ENCODE measurements at places on chromosomes 12 and 14.

- DNase-seq, result no peak
Observed at GRCh38 chr14:63603749-63604277, 37.9 kb downstream of the WDR89 start.

DNA sequence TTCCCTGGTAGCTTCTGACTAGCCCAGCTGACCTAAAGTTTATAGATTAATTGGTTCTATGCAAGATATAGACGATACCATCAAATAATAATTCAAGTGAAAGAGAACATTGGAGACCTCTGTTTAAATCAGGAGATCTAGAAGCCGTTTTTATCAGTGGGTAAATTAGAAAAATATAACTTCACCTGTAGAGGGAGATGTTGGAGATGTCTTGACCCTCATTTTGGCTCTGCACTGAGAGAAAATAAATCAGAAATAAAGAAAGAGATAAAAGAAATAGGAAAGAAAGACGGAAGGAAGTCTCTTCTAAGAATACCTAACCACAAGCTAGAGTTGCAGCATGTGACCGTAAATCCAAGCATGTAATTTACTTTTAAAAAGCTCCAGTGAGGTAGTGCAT, 684.5 kb downstream of the C12orf50 start:
- no peak for DNase-seq

DNA sequence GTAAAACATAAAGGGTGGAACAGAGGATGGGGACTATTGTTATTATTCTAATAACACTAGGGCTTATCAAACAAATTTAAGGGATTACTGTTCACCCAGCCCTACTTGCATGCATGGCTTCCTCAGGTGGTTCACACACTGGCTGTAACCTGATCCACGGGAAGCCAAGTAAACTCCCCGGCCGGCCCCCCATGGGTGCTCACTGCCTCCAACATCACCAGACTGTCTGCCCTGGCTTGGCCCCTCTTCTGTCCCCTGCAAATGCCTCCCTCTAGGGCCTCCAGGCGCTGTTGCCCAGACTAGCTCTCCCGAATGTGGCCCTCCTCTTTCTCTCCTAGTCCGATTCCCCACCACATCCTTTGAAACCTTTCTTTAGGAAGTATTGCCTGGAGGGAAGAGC, 18.6 kb downstream of the FAIM2 start:
- no peak for DNase-seq

GRCh38 chr14:97107080-97107479, 309.9 kb downstream of the VRK1 start:
- DNase-seq, result no peak

DNA sequence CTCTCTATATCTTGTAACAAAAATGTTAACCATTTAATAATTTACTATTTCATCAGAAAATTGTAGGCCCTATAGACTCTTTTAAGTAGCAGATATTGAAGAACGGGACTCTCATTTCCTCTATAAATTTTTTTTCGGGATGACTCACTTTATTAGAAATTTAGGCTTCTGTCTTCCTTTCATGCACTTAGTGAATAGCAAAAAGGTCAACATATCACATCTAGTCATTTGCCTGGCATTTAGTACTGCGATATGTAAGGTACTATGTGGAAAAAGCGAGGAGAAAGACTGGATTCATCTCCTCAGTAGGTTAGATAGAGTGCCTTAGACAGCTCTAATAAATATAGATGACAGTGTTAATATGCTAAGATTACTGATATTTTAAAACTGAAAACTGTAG, 166.3 kb upstream of the PTPRQ start:
- no peak for DNase-seq

- no peak for DNase-seq
Observed at GRCh38 chr12:1083889-1084262, 92.9 kb downstream of the ERC1 start.

DNA sequence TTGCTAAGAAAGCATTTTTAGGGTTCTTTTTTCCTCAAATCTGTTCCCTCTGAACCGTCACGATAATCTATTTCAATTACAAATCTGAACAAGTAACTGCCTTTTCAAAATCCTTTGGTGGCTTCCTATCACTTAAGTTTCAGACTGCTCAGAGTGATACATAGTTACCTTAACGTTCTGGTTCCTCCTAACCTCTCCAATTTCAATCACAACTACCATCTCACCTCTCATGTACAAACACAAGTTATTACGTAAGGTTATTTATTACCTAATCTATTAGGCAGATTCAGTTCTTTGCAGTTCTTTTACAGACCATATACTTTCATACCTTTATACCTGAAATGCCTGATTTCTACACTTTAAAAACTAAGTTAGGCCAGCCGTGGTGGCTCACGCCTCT, 12.1 kb downstream of the RNF212B start:
- DNase-seq, result no peak

DNA sequence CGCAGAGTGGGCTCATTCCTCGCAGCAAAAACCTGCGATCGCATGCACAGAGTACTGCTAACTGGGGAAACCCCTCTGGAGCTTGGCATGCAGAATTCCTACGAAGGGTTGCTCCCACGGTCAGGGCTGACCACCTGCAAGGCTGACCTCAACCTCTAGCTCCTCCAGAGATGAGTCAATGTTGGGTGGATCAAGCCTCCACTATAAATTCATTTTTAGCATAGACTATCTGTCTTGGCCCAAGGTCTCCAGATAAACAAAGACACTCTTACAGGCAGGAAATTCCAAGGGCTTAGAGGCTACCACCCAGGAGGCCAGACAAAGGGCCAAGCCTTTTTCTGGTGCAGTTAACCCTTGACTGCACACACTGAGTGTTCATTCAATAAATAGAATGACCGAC, 296.5 kb downstream of the TMEM132D start:
- no peak for DNase-seq

- DNase-seq, result no peak
Observed at GRCh38 chr14:32142341-32142740, 59.5 kb upstream of the RNU6-7 start.

- no peak for DNase-seq
Observed at GRCh38 chr12:64730588-64730969, 28.6 kb downstream of the GNS start.

GRCh38 chr12:105084251-105085250, at the start of gene ALDH1L2:
Gene ALDH1L2 (minus strand): TSS chr12:105084458. CDS start chr12:105084436, 22 bp downstream.
- peak; percentile 5 for DNase-seq

DNA sequence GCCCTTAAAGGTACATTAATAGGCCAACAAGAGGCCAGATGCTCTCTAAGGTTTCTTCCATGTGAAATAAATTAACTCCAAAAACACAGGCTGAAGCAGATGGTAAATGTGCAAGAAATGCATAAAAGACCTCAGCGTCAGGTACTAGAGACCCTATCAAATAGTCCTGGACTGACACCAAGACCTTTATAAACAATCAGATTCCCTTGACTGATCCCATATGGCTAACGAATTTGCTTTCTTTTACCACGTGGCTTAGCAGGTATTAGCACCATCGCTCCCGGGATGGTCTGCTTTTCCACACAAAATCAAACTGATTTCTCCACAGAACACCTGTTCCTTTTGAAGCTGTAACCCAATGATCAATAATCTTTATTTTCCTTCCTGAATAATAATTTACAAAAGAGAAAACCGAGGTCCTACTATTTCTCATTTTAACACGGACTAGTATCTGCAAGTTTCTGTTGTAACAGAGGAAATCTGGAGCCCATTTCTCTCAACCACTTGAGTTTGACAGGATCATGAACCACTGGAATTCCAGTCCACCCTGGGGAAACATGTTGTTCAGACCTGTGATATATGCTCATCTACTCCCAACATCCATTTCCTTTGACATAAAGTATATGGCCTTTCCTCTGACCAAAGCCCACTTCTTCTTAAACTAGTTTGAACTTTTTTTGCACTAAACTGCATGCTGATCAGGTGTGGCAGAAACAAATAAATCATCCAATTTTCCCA, 48.2 kb upstream of the DAAM1 start:
- no peak for DNase-seq

DNA sequence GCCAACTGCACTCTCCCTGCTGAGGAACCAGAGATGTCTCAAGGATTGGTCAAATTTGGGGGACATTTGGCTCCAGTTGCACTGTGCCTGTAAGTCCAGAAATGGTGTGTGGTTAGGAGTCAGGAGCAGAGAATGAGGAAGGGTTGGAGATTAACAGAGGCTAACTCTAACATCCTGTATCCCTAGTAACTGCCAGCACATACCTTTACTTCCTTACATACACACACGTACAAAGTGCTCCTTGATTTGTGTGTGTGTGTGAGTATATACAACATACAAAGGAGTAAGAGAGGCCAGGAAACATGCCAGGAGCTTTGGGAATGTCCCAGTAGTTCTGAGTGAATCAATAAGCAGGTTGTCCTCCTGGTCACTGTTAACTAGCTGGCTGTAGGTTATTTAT, 39.8 kb upstream of the NRXN3 start:
- no peak for DNase-seq

GRCh38 chr12:27585739-27586265, 61.8 kb downstream of the PPFIBP1 start:
- DNase-seq, result no peak

- DNase-seq, result no peak
Observed at GRCh38 chr12:40375076-40375475, 150.3 kb downstream of the LRRK2 start.

DNA sequence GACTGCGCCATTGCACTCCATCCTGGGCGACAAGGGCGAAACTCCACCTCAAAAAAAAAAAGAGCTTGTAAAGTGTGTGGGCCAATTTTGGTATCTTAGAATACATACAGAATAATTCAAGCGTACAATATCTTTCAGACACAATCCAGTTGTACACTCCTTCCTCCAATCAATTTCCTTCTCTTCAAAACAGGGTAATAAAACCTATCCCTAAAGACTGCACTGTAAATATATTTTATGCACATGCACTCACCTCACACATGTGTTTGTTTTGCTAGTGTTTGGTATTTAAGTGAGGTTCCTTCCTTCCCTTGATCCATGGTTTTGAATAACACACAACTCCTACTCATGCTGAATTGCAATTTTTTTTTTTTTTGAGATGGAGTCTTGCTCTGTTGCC, 125.9 kb downstream of the PRICKLE1 start:
- no peak for DNase-seq

DNA sequence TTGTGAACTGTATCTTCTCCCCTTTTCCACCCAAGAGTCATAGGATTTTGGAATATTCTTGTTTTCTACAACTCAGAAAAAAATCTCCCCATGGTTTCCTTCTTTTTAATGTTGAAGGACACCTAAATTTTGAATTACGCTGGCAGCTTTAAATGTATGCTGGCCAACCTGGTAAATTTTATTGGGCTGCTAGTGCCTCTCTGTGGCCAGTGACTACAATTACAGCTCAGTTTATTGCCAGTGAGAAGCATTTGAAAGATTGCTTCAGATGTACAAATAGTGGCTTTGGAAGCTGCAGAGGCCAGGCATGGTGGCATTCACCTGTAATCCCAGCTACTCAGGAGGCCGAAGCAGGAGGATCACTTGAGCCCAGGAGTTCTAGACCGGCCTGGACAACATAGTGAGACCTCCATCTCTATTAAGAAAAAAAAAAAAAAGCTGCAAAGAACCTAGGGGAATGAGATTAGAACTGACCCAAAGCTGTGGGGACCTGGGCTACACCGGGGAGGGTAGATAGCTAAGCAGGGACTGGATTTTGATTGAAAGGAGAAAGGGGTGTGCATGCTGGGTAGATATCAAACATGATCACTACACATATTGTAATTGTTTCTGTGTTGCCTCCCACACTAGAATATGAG, 7.6 kb upstream of the RAB21 start:
- peak; percentile 30 for DNase-seq

- no peak for DNase-seq
Observed at GRCh38 chr14:96790186-96790585, 7.0 kb upstream of the VRK1 start.

DNA sequence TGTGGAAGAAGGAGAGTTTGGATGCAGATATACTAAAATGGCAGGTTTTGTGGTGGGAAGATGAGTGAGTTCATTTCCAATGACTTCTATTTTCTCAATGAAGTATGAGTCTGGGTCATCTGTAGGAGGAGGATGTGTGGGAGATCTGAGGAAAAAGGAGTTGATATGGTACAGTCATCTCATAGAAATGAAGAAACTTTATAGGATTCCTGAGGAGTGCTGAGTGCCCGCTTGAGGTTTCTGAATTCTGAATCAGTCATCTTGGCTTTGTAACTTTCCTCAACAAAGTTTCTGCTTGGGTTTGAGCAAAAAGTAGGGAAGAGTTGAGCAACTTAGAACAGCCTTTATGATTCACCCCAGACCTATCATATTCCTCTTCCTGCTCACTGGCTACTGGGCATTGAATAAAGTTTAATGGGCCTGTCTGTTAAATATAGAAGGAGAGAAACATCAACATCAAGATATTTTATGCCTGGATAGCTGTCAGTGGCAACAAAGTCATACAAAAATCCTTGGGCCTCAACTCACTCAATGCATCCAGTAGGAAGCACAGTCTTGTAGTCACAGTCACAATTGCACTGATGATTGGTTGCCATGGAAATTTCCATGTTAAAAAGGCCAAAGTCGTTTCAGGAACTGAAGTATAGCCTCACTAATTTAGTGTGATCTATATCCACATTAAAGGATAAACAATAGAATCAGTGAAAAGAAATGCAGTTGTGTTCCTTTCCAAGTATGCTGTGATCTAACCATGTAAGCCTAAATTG, 284.7 kb downstream of the DUSP6 start:
- DNase-seq, result no peak

DNA sequence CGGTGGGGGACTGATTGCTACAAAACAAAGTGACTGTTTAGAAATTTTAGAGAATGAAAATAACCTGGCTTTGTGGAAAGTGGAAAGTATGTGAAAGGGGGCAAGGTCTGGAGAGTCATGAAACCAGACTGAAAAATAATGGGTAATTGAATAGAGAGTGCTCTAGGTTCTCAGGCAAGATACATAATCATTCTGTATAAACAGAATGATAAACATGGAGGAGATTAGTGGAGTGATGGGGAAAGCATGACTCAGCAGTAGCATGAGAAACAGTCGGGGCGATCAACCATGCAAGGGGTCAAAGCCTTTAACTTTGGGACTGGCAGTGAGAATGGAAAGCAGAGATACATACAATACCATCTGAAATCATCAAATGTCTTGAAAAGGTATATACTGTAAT, 332.5 kb downstream of the CCER1 start:
- no peak for DNase-seq

- DNase-seq, result no peak
Observed at GRCh38 chr12:59194794-59195193, 274.5 kb upstream of the LRIG3 start.

- no peak for DNase-seq
Observed at GRCh38 chr12:131628766-131629448, 82.0 kb upstream of the SFSWAP start.

- DNase-seq, result no peak
Observed at GRCh38 chr14:77542421-77543239, 44.0 kb upstream of the ISM2 start.

GRCh38 chr12:69065775-69066174, 132.8 kb upstream of the CPM start:
- no peak for DNase-seq

GRCh38 chr12:81015510-81015909, 62.4 kb upstream of the ACSS3 start:
- DNase-seq, result no peak

- DNase-seq, result no peak
Observed at GRCh38 chr12:74624201-74624600, 86.6 kb downstream of the ATXN7L3B start.

- DNase-seq, result no peak
Observed at GRCh38 chr14:73944432-73945158, 5.3 kb downstream of the FAM161B start.

- no peak for DNase-seq
Observed at GRCh38 chr14:31926123-31926522, 151.0 kb upstream of the ARHGAP5 start.

GRCh38 chr12:108667349-108667748, 33.7 kb upstream of the SELPLG start:
- DNase-seq, result no peak

GRCh38 chr12:53840316-53840715, 88.5 kb upstream of the CISTR start:
- no peak for DNase-seq
